ENCODE measurements at places on chromosomes 11 and 22. TPM values are rescaled to one million over a fixed set of nuclear protein-coding genes. Genes with fewer than 3 reads are reported as not detected.

Gene SLC22A6
- not detected for total RNA-seq

Gene SYT13
- not detected for total RNA-seq

Gene ROBO4
- total RNA-seq, result 5.8 TPM

Gene GGTLC2
- not detected for total RNA-seq

Gene SLC22A8
- total RNA-seq, result not detected
